ENCODE measurements at places on chromosomes 2 and 18. TPM values are rescaled to one million over a fixed set of nuclear protein-coding genes. Genes with fewer than 3 reads are reported as not detected.

SERPINB11 gene
- not detected for total RNA-seq

METAP1D gene
- total RNA-seq, result 3.9 TPM

UGT1A8 gene
- not detected for total RNA-seq

CPO gene
- not detected for total RNA-seq

RAB17 gene
- not detected for total RNA-seq

DPP10 gene
- total RNA-seq, result not detected

ST6GAL2 gene
- not detected for total RNA-seq

MYO7B gene
- 0.46 TPM for total RNA-seq

SPATA3 gene
- total RNA-seq, result not detected

SETBP1 gene
- 6.2 TPM for total RNA-seq

LAMA3 gene
- 3.3 TPM for total RNA-seq

CNGA3 gene
- not detected for total RNA-seq

UGT1A1 gene
- total RNA-seq, result not detected

M1AP gene
- total RNA-seq, result not detected

LIMS3 gene
- total RNA-seq, result 11.4 TPM

Data from epithelial cell of umbilical artery (primary cell).